ENCODE measurements at places on chromosomes 1 and 21.

DNA sequence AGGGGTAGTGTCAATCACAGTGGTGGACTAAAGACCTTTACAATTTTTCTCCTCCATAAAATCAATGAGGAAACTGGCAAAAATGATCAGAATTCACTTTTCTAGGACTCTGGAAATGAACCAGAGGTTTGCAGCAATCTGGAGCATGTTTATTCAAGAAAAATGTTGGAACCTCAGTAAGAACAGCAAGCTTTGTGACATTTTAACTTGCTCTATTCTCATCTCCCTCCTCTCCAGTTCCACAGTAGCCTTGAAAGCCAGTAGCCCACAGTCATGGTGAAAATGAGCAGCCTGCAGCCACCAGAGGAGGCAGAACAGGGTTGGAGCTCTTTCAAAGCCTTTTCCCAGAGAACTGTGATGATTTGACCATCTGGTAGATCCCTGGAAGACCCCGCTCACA lies 9.1 kb downstream of the TTC4 start:
- DNase-seq: no peak

DNA sequence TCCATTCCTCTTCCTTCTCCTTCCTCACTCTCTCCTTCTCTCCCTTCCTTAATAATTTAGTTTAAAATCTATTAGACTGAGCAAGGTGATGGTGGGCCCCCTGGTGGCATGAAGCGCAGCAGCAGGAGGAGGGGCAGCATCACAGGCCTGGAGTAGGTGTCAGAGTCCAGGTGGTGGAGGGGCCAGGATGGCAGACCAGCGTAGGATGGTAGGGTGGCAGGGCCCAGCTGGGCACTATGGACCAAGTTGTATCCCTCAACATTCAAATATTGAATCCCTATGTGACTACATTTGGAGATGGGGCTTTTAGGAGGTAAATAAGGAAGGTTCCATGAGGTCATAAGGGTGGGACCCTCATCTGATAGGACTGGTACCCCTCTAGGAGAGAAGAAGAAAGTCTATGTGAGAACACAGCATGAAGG lies 61.0 kb downstream of the WDR4 start:
- DNase-seq: peak; percentile 52

DNA sequence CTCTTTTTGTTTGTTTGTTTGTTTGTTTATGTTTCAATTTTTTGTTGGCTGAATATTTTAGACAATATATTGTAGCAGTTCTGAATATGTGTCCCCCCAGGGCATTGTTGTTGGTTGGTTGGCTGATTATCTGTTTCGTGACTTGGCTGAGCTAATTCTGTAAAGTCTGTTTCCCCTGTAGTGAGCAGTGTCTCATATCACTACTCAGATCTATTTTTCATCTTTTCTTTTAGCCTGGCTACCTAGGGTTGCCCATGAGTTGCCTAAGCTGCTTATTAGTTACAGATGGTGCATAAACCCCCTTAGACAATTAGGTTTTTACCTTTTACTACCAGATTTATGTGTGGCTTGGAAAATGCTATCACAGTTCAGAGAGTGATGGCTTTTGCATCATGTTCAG lies 32.3 kb downstream of the CFAP57 start:
- no peak for DNase-seq

DNA sequence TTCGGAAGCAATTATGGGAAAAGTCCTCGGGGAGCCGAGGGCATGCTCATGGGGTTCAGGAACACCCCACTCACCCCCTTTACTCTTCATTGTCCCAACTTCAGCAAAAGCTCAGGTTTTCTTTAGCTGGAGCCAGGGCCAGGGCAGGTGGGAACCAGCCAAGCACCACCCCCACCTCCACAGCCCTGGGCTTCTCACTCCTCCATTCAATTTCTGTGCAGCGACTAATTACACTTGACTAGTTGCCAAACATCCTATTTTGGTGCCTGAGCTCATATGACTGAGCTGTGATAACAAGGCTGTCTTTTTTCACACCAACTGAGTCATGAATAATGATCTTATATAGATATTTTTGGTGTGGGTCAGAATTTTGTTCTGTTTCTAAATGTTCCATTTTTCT lies 257.2 kb upstream of the AJAP1 start:
- DNase-seq: peak; percentile 96

GRCh38 chr21:28212061-28212460 lies 780.6 kb downstream of the LTN1 start:
- DNase-seq: no peak

DNA sequence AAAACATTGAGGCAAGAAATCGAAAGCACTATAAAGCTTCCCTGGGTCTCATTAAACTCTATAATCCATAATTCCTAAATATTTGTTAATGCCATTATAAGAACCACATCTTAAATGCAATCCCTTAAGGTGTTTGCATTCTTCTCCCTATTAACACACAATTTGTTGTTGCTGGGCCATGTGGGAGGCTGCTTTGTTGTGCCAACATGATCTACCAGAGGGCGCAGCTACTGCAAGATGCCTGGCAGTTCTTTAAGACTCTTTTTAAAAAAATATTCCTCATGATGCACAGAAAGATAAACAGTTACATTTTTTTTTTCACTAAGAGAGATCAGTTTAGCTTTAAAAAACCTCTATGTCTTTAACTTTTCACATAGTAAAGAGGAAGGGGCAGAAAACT lies 39.0 kb upstream of the BCAS2 start:
- DNase-seq: no peak

DNA sequence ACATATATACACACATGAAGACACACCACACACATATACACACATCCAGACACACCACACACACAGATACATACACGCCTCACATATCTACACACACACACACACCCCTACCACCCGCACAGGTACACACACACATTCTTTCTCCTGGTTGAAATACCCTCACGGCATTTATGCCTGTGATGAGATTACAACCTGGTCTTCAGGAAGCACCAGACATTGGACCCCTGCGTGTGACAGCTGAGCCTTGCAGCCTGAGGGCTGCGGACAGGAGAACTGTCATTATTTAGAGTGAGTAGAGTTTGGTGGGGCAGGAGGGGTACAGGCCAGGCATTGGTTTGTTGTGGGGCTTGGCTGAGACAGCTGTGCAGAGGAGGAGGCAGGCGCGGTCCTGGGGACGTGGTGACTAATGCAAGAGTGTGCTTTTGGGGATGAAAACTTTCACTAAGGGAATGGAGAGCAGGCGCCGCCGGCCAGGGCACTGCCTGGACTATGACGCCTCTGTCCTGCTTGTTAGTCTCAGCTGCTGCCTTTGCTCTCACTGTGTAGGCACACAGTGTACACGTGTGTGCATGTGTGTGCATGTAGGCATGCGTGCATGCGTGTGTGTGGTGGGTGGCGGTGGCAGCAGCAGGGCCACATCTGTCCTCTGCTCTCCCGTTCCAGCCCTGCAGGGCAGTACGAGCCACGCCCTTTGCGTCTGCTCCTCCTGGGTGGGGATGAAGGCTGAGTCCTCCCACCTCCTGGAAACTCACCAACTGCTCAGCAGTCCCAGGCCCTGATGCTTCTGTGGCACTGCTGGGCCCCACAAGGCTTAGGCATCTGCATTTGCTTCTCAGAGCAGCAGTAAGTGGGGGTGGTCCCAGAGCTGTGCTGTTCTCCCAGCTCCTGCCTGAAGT lies 57.6 kb downstream of the SPSB1 start:
- DNase-seq: no peak

- DNase-seq: no peak
These were observed 104.0 kb downstream of the GABPA start for GRCh38 chr21:25838809-25839208.

GRCh38 chr1:217244971-217245370 lies 385.9 kb downstream of the GPATCH2 start:
- no peak for DNase-seq

DNA sequence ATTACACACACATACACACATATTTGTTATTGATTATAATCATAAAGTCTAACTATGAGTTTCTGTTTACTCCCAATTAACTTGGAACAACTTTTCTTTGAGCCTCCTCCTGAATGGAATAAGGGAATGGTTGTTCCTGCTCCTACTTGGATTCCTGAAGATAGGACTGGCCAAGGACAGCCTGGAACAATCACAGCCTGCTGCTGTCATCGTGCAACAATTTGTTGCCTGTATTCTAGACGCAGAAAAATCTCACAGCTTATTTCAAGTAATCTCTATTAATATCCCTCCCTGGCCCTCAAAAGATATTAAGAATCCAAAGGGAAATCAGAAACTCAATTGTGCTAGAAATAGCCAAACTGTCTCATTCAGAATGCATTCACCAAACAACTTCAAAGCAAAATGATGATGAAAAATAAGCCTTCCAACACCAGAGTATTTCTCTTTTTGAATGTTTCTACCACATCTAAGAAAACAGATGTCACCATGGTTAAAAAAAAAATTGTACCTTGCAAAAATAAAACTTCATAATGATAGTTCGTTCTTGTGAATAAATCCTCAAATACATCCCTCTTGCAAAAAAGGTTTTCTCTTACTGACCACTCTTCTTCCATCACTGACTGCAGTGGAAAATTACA lies 30.9 kb downstream of the RCAN1 start:
- DNase-seq: no peak

GRCh38 chr1:162631546-162632191 lies 595 bp upstream of the DDR2 start:
- no peak for DNase-seq

DNA sequence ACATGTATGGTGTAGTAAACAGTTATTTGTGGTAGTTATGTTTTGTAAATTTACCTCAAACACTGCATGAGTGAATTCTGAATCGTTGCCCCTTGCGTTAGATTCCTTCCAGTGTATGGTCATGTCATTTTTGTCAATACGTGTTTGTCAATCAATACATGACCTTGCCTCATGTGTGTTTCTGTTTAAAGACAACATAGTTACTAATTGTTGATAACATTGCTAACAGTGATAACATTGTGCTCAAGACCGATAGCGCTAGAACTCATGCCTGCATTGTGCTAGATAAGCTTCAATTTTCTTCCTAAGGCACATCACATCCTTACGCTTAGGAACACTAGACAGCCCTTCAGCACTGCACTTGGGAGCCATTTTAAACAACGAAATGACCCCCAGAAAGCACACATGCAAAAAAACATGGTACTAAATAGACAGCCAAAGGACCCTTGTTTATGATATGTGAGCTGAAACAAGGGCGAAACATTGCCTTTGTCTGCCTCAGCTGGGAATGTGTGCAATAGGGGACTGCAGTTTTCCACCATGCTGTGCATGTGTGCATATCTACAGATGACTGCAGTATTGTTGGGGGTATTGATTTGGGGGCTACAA lies 37.3 kb downstream of the MRPS6 start:
- DNase-seq: no peak

DNA sequence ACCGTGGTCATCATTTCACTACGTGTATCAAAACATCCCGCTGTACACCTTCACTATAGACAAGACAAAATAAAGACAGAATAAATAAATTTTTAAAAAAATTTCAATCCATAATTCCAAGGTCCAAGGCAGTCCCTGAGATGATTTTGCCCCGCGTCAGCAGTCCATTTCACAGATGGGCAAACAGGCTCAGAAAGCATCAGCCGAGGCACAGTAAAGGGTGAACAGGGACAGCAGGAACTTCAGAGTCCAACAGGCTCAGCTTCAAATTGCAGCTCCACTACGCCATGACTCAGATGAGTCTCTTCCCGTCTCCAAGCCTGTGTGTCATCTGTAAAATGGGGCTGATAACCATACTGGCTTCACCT lies 15.0 kb downstream of the MATN1 start:
- DNase-seq: no peak

DNA sequence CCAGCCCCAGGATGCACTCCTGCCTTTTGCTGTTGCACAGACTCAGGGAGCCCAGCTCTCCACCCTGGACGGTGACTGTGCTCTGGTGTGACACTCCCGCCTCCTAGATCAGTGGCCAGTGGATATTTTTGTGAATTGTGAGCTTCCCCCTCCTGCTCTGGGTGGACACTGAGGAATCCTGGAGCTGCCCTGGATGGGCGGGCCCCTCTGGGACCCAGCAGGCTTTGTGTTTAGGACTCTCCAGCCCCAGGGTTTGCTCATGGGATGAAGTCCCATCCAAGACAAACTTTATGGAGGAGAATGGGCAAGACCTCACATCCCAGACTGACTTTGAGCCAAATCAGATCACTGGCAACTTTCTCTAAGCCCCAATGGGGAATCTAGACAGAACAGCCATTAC lies 16.1 kb downstream of the SLC6A9 start:
- no peak for DNase-seq

DNA sequence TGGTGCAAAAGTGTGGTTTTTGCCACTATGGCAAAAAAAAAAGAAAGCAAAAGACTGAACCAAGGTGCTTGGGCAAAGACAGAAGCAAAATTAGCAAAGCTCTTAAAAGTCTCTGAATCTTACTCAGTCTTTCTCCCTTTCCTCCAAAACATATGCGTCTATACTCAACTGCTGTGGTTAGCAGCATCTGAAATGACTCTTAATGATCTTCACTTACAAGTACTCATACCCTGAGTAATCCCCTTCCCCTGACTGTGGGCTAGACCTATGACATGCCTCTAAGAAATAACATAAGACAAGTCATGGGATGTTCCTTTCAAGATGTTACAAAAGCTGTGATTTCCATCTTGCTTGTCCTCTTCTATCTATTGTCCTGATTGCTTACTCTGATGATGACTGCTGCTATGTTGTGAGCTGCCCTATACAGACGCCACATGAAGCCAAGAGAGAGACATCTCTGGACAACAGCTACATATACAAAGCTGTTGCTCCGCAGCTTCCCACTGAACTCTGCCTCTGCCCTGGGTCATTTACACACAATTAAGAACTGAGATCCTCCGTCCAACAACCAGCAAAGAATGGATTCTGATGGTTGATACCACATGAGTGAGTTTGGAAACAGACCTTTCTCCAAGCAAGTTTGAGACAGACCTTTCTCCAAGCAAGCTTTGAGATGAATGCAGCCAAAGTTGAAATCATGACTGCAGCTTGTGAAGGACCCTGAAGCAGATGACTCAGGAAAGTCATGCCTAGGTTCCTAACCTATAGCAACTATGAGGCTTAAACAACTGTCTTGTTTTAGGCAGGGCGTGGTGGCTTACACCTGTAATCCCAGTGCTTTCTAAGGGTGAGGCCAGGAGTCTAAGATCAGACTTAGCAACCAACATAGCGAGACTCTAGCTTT lies 55.2 kb downstream of the PUM1 start:
- no peak for DNase-seq

DNA sequence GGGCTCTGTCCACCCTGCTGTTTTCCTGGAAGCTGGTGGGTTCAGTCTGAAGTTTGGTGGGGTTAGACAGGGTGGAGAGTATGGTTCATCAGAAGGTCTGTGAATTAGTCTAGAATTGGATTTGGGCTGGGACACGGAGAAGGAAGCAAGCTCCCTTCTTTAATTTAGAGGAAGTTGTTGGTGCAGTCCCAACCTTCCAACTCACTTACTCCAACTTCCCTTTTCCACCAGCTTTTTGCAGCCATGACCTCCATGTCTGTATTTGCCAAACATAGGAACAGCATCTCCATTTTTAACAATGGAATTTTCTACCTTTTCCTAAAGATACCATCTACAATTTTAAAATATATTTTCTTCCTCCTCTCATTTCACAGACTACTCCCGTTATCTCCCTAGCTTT lies 28.5 kb upstream of the PRELP start:
- no peak for DNase-seq

- DNase-seq: peak; percentile 54
These were observed 566 bp upstream of the PAQR7 start for GRCh38 chr1:25875856-25876692.

Data from NCI-H1105 treated with DMSO at 0.1 percent for 48 hours (cell line).